ENCODE measurements at places on chromosomes 13 and 19.

DNA sequence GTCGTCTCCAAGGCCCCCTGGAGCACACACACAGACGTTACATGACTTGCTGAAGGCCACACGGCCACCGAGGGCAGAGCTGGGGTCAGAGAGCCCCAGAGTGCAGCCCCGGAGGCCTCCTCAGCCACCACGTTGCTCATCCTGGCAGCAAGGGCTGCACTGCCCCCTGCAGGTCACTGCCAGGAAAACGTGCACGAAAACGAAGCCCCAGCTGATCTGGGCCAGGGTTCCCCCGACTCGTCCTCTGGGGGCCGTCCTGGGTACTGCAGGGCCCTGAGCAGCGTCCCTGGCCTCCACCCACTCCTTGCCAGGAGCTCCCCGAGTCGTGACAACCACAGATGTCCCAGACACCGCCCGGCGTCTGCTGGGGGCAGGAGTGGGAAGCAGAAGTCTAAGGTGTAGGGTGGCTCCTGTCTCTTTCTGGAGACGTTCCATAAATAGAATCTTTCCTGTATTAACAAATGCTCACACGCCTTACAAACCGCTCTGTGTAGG, 3.4 kb downstream of the TPGS1 start:
- peak; percentile 53 for DNase-seq

DNA sequence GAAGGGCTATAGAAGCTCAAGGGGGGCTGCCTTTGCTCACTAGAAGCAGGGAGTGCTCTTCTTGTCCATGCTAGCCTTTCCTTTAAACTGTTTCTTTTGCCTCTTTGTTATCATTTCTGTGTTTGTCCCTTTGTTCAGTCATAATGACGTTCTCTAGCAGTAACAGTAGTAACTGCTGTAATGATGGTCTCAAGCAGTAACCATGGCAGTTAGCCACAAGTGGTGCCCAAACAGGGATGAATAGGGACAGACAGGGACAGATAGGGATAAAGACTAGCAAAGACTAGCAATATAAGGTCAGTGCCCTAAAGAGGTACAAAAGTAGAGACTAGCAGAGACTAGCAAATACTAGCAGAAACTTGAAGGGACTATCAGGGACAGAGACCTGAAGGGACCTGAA, 869.0 kb upstream of the PRR20A start:
- DNase-seq = peak; percentile 6

DNA sequence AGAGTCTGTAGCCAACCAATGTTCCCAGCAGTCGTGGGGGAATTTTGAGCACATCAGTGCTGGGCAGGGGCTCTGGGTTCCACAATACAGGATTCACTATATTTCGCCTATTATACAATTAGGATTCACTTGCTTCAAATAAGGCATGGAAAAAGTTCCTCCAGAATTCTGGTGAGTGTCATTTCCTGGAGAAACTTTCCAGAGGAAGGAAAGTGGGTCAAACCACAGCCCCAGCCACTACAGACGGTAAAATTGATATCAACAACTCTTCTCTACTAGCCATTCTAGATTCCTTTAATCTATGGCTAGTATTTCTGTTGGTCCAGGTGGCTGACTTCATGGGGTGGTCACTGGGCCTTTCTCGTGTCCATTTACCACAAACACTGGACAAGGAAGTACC, 10.5 kb downstream of the MYCBP2 start:
- no peak for DNase-seq

DNA sequence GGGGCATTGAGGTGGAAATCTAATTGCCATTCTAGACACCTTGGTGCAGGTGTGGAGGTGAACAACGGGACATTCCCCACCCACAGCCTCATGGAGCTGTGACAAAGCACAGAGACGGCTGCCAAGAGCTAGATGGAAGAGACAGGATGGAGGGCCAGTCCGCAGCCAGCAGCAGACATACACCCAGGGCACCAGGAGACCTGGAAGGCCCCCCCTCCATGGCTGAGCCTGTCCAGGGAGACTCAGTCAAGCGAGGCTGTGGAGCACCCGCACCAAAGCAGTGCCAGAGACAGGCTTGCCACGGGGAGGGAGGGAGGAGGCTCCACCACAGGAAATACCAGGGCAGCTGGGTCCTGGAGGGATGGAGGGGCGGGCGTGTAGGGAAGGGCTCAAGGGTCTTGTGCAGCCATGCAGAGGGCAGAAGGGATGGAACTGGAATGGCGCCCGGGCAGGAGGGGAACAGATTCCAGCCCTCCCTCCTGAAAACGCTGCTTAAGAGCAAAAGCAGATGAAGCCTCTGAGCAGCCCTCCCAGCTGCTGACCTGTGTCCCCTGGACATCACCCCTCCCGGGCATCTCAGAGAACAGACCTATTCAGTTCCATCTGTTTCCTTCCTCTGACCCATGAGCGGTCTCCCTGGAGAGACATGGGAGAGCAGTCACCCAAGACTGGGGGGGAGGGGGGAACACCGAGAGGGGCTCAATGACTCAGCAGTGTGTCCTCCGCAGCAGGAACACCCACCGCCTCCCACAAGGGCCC, 14.4 kb downstream of the EPS15L1 start:
- no peak for DNase-seq

DNA sequence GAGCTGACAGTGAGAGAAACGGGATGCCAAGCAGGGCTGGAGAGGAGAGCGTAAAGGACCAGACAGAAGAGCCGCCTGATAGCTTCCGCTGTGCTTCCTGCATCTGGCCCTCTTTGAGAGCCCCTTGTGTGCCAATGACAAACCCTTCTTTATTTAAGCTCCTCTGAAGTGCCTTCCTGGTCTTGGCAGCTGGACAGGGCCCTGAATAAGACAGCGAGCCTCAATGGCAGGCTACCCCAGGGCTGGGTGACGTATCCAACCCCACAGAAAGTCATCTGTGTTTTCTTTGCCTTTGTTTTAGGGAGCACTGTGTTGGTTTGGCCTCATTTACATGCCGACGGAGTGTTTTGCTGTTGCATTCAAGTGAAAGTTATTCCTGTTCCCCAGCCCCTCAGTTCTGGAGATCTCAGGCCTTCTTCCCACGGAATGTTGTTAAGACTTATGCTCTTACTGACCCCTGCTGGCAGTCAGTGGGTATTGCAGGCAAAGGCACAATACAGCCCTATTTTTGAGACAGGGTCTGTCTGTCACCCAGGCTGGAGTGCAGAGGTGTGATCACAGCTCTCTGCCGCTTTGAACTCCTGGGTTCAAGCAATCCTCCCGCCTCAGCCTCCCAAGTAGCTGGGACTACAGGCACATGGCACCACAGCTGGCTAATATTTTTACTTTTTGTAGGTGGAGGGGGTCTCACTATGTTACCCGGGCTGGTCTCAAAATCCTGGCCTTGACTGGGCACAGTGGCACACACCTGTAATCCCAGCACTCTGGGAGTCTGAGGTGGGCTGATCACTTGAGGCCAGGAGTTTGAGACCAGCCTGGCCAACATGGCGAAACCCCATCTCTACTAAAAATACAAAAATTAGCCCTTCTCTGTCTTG, 16.8 kb downstream of the CCL25 start:
- DNase-seq = peak; percentile 42

GRCh38 chr19:18629166-18630088, 7.4 kb upstream of the KLHL26 start:
- no peak for DNase-seq

GRCh38 chr19:38658462-38659306, 11.2 kb downstream of the ACTN4 start:
- DNase-seq = no peak

GRCh38 chr19:7595466-7596133, at the start of gene CAMSAP3:
TSS of gene CAMSAP3 (plus strand) at chr19:7595863. CDS start at chr19:7596003, 140 bp downstream.
- DNase-seq = no peak

DNA sequence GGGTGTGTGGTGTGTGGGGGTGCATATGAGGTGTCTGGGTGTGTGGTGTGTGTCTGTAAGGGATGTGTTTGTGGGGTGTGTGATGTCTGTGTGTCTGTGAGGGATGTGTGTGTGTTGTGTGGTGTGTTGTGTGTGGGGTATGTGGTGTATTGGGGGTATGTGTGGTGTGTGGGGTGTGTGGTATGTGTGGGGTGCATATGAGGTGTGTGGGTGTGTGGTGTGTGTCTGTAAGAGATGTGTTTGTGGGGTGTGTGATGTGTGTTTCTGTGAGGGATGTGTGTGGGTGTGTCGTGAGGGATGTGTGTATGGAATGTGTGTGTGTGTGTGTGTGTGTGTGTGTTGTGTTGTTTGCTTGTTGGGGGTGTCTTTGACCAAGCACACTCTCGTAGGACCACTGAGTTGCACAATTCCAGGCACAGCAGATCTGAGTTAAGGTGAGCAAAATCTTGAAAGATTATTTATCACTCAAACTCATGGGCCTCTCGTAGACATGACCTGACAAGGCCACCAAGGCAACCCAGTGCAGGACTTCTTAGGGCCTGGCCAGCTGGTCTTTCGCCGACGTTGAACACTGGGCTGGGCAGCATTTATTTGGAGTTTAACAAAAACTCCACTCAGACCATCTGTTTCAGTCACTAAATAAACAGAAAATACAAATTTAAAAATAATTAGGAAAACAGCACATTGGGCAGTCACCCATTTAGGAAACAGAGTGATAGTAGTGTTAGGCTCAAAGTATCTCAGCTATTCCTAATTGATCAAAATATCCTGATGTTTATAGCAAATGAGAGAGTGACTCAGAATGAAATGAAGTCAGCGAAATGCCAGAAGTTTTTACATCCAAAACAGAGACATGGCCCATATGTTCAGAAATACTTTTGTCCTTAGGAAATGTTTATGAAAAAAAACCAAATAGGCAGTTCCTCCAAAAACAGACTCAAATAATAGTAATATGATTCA, 301.1 kb downstream of the FGF9 start:
- no peak for DNase-seq

- peak; percentile 39 for DNase-seq
Observed at GRCh38 chr13:82356667-82357410, 1525.4 kb downstream of the SLITRK1 start.

DNA sequence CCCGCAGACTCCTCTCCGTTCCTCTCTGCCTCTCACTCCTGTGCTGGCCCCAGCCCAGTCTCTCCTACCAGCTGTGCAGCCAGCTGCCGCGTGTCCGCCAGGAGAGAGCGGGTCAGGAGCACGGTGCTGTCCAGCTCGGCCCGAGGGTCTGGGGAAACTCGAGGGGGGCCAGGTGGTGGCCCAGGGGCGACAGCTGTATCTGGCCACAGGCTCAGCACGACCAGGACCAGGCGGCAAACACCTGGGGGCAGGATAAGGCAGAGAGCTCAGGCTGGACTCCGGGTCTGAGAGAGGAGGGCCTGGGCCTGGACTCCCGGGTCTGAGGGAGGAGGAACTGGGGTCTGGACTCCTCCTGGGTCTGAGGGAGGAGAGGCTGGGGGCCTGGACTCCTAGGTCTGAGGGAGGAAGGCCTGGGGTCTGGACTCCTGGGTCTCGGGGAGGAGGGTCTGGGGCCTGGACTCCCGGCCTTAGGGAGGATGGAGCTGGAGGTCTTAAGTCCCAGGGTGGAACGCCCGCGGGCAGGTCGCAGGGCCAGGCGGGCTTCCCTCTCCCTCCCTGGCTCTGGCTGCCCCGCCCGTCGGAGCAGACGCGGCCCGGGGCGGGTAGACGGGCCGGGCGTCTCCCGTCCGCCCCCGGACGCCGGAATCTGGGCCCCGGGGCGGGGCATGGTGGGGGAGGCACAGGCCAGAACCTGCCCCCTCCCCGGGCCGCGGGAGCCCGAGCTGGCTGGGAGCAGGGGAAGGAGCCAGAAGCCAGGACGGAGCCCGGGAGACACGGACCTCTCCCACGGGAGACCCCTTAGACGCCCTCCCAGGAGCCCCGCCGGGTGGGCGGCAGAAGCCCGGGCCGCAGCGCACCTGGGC, 1.3 kb downstream of the IL11 start:
- no peak for DNase-seq

- DNase-seq = no peak
Observed at GRCh38 chr19:46812977-46813838, 24.8 kb upstream of the SLC1A5 start.

- DNase-seq = peak; percentile 6
Observed at GRCh38 chr13:26377038-26377437, 123.1 kb downstream of the CDK8 start.

GRCh38 chr13:86000546-86000945, 201.3 kb upstream of the SLITRK6 start:
- no peak for DNase-seq

DNA sequence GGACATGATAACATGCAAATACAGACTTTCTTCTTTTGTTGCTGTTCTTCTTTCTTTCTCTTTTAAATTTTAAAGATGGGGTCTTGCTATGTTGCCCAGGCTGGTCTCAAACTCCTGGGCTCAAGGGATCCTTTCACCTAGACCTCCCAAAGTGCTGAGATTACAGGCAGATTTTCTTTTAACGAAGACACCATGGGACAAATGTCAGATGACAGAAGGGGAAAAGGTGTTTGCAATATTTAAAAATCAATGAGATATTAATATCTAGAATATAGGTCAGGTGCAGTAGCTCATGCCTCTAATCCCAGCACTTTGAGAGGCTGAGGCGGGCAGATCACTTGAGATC, 3.7 kb upstream of the RYR1 start:
- no peak for DNase-seq

DNA sequence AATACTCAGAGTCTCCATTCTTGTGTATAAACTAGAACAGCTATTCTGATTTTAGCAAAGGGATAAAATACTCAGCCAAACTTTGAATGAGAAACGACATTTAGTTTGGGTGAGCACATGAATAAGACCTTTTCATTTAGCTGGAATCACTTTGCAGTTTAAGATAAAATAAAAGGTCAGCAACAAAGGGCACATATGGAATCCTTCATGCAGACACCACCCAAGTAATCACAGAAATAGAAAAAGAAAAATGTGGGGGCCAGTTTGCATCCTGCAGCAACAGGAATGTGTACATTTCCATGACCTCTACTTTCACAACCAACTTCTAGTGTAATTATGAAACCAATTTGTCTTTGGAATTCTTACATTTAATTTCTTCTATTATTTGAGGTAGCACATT, 1637.4 kb downstream of the PCDH9 start:
- DNase-seq = no peak

DNA sequence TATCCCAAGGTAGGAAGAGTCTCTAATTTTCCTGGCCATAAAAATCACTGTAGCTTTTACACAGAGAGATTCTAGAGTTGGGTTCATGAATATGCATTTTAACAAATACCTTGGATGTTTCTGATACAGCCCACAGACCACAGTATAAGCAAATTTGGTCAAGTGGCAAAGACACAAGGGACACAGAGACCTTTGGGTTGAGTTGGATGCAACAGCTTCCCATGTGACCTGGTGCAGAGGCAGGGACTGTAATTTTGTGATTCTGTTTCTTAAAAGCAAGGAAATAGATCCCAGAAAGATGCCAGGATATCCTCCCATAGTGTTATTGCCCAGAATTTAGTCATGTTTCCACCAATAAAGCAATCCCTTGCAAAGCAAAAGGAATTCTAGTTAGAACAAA, 27.0 kb downstream of the FPR3 start:
- DNase-seq = no peak

DNA sequence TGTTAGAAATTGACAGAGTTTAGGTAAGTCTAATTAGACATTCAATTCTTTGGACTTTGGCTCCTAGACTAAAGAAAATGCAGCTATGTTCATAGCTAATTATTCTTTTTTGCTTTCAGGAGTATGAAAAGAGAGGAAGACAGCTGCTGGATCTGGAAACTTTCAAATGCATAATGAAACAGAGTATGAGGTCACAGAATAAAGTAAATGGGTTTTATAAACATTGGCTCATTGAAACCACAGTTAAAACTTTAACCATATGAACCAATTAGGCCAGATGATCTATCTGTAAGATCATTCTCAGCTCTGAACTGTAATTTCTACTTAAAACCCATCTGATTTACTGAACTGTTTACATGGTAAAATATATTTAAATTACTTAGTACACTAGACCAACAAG, 82.7 kb downstream of the TEX26 start:
- DNase-seq = no peak

All from globus pallidus (tissue), 1 donor.